ENCODE measurements at places on chromosomes 3 and 15.

DNA sequence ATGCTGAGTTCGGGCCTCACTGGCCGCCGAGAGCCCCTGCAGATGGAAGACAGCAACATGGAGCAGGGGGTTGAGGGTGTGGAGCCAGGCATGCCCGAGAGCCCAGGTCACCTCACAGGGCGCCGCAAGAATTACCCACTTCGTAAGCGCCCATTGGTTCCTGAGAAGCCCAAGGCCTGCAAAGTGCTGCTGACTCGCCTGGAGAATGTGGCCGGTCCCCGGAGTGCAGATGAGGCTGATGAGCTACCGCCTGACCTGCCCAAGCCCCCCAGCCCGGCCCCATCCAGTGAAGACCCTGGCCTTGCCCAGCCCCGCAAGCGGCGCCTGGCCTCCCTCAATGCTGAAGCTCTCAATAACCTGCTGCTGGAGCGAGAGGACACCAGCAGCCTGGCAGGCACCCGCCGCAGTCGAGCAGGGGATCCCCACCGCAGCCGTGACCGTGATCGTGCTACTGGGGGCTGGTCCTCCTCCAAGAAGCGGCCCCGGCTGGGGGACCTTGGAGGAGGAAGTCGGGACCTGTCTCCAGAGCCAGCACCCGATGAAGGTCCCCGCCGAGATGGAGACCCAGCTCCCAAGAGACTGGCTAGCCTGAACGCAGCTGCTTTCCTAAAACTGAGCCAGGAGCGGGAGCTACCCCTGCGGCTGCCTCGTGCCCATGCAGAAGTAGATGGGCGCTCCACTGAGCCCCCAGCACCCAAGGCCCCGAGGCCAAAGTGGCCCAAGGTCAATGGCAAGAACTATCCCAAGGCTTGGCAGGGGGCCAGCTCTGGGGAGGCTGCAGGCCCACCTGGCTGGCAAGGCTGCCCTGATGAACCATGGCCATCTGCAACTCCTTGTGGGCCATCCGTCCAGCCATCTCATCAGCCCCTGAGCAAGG is 12.1 kb upstream of the CHST14 start:
- DNase-seq = no peak

DNA sequence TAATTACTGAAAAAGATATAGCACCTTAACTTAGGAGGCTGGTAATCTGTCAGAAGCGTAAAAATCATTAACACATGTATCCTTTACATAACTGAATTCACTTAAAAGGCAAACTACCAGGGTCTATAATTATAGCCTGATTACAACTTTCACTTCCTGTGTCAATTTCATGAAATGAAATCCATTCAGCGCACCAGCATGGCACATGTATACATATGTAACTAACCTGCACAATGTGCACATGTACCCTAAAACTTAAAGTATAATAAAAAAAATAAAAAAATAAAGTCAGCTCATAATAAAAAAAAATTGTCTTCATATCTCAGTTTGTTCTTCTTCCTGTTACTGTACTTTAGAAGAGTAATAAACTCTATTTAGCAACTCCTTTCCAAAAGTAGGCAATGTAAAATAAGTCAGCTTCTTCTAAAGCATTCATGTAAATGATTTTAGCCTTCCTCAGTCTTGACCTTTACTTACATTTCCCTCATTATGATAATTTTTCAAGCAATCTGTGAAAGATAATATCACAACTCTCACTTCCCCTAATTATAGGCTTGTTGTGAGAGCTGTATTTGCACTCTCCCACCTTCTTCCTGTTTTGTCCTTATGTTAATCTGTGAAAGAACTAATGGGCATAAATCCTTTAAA is 50.1 kb downstream of the KBTBD8 start:
- no peak for DNase-seq

- no peak for DNase-seq
Measured at GRCh38 chr15:73748730-73749129, 4.4 kb downstream of the INSYN1 start.

DNA sequence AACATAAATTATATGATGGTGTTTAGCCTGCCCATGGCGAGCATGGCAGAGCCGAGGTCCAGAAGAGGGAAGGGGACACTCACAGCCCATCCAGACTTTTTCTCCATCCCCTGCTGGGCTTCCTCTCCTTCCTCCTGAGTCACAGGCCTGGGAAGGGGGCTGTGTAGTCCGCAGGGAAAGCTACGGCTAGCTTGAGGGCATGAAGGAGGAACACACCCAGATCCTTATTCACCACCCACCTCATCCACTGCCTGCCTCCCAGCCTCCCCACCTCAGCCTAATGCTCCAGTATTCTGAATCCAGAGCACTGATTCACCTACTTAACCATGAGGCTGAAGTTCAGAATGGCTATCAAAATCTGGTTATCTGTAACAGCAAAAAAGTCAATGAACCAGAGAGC is 97.8 kb downstream of the OXNAD1 start:
- DNase-seq = no peak

DNA sequence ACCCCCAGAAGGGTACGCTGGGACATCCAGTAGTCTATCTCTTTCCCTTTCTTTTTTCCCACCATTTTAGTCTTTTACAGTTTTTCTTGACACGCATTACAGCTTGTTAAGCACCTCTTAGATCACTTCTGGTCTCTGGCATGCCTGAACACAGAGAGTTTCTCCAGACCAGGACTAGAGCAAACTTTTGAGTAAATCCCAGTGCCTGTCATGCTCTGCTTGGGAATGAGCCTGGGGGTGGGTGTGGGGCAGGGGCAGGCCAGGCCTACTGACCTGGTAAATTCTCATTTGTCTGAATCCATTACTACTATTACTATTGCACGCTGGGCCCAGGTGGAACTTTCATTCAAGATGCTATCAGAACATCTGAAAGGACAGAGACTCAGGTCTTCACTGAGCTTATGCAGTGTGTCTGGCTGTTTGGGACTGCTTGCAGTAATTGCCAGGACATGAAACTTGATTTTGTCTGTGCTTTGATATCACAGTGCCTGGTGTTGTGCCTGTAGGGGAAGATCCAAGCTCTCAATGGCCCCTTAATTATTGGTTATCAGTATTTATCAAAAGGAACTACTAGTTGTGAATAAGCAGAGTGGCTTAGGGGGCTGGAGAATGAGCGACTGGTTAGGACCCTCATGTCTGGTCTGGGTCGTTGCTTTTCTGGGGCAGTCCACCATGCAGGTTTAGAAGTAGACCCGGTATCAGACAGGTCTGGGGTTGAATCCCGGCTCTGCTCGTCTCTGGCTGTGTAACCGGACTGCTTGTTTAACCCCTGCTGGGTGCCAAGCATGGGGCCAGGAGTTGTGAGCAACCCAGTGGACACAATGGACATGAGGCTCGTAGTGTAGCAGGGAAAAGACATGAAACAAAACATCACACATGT is 196.1 kb upstream of the TLE3 start:
- DNase-seq = no peak

GRCh38 chr3:56800130-56800831 is 1.5 kb downstream of the ARHGEF3 start:
- DNase-seq = no peak

DNA sequence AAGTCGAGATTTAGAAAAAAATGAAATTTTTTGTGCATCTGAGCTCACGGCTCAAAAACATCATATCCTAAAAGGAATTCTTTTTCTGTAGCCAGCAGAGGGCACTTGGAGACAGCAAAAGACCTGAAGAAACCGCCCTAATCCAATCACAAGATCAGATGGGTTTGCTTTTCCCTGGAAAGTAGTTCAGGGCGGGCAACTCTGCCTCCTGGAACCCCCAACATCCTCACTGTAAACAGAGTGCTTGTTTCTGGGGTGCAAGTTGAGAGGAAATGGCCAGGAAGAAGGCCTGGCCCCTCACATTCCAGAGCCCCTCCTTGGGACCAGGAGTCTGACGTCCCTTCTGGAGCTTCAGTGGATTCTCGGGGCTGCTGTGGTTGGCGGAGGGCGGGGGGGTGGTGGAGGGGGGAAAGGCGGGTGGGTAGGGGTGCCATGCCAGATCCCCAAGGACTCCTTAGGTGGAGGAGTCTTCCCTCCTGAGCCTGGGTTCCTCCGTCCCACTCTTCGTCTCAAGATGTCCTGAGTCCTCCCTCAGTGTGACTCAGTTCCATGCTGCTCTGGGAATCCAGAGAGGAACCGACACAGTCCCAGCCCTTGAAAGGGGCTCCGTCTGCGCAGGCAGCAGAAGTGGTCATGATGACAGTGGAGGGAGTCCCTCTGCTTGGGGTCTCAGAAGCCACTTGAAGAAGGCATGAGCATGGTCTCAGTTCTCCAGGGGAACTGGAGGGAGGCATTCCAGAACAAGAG is 35.9 kb downstream of the CCK start:
- DNase-seq = no peak

DNA sequence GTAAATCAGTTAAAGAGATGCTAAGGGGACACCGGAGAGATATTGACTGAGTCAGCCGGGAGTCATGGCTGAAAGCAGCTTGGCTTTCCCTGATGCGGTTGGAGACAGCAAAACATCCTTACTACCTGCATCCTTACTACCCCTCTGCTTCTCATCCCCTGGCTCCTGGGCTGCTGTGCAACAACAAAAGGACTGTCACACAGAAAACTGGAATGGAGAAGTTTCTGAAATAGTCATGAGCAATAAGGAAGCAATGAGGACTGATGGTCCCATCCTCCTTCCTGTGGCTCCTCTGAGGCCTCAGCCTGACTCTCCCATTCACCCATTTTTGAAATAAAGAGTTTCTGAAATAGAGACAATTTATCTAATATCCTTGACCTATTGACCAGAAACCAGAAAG is 1.1 kb downstream of the HCLS1 start:
- no peak for DNase-seq

- no peak for DNase-seq
Measured at GRCh38 chr3:58411851-58412830, 21.5 kb downstream of the PDHB start.

GRCh38 chr3:114453361-114453780 is 159.5 kb downstream of the TIGIT start:
- DNase-seq = no peak

Data from ovary (tissue), 10 donors.